Inflammatory macrophage treated with lipopolysaccharide for 1 hour (primary cell): ENCODE measurements at places on chromosomes 6 and 20.

DNA sequence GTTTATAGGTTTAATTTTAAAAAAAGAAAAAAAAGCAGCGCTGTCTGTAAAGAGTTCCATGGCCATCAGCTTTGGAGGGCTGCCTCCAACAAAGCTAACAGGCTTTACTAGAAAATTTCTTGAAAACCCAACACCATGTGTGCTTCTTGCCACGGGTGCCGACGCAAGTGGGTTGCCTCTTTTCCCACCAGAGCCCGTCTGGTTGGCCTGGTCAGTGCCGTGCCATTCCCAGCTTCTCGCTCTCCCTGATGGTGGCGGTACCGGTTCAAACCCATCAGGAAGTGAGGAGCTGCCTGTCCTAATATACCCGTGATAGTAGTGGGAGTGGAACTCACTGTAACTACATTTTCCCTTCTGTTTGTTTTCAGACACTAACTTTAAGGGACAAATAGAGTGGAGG, 73.7 kb downstream of the CDH4 start:
- no peak for DNase-seq

DNA sequence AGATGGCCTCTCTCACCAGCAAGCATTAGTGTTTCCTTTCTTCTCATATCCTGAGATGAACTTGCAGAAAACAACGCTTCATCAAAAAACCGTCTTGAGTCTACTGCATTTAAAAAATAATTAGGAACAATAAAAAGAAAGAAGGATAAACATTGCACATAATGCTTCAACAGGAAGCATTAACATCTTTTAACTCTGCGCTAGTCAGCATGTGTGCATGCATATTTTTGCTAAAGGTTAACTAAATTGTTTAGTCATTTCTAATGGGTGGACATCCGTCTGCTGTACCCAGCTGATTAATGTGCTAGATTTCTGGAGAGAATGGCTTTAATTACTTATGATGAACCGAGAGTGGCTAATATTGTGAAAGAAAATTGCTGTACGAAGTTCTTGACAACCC, 349.3 kb downstream of the SOX4 start:
- DNase-seq, result no peak

DNA sequence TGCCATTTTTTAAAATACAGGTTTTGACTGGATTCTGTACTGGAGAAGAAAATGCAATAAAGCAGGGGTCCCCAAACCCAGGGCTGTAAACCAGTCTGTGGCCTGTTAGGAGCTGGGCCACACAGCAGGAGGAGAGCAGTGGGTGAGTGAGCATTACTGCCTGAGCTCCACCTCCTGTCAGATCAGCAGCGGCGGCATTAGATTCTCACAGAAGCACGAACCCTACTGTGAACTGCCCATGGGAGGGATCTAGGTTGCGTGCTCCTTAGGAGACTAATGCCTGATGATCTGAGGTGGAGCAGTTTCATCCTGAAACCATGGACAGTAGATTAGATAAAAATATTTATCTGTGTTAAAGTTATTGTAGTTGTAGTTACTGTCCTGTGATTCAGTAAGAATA, 21.1 kb upstream of the FBXO9 start:
- no peak for DNase-seq

- no peak for DNase-seq
Measured at GRCh38 chr6:168574699-168575195, 133.8 kb downstream of the SMOC2 start.

GRCh38 chr6:99080191-99080590, 132.4 kb upstream of the FBXL4 start:
- no peak for DNase-seq

- DNase-seq, result peak; percentile 97
Measured at GRCh38 chr6:161117308-161117707, 125.7 kb downstream of the MAP3K4 start.

GRCh38 chr20:10635476-10636208, 38.2 kb downstream of the JAG1 start:
- DNase-seq, result no peak

DNA sequence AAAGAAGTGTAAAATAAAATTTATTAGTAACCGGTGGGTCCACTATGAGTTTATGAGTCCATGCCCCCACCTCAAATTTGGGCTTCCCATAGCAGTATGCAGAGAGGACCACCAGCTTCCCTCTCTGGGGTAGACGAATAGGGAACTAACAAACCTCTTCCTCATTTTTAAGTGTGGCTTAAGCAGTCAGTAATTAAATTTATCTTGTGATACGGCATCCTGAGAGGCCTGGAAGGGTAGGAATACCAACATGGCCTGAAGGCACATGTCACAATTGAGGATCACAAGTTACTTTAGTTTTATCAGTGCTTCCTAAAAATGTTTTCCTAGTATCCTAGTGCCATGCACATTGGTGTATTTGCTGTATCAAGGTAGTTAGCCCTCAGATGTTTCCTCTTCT, 239.9 kb downstream of the HIVEP2 start:
- peak; percentile 23 for DNase-seq

- peak; percentile 65 for DNase-seq
Measured at GRCh38 chr20:43752561-43753301, 25.9 kb upstream of the GTSF1L start.

DNA sequence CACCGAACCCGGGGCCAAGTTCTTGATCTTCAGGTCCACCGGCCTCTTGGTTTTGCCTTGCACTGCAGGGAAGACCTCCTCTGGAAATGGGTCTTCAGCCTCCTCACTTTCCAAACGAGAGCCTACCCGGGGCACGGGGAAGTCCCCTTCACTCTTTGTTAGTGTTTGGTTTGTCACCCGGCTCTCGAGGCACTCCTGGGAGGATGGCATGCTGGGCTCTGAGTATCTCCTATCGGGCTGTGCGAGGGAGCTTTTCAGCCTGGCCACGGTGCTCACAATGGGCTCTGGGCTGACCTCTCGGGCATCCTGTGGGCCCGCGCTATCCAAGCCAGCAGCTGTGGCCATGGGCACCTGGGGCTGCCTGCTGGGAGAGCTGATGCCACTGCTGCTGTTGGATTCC, 8.1 kb downstream of the TAGAP start:
- no peak for DNase-seq

DNA sequence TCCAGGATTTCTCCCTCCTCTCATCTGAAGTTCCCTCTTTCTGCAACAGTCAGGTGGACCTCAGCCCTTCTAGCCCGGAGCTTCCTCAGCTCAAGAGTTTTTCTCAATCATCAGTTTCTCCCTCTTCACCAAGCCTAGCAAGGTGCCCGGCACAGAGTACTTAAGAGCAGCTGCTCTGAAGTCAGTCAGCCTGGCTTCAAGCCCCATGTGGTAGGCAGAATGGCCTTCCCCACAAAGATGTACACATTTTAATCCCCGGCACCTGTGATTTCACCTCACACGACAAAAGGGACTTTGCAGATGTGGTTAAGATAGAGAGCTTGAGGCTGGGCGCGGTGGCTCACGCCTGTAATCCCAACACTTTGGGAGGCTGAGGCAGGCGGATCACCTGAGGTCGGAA, 15.1 kb upstream of the RBPJL start:
- DNase-seq, result no peak

GRCh38 chr6:109014606-109015005, 80.0 kb downstream of the SESN1 start:
- DNase-seq, result peak; percentile 71

GRCh38 chr6:148591656-148592055, 155.2 kb upstream of the UST start:
- DNase-seq, result no peak

DNA sequence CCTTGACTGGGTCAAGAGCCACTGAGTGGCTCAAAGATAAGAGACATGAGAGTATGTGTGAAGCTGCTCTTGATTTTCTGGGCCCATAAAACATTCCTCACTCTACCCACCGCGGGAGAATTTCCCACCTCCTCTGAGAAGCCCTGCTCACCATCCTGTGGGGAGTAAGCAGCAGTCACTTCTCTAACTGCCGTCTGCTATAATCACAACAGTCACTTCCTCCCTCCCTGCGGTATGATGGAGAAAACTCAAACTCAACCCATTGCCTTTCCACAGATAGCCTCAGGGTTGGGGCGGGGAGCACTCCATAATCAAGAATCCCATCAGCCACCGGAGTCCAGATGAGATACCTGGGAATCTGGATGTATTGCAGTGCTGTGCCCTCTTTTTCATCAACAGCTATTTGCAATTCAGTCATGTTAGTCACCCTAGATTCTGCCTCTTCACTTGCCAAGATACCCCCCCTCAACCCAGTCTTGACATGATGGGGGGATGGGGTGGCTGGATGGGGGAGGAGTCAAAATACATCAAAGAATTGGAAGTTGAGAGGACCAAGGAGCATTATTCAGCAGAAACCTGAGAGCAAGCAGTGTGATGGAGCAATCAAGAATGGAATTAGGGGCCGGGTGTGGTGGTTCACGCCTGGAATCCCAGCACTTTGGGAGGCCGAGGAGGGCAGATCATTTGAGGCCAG, 5.1 kb downstream of the MOCS1 start:
- DNase-seq, result no peak

- no peak for DNase-seq
Measured at GRCh38 chr6:144349690-144350527, 64.8 kb downstream of the UTRN start.

GRCh38 chr20:52859156-52859876, 112.8 kb upstream of the TSHZ2 start:
- DNase-seq, result no peak

DNA sequence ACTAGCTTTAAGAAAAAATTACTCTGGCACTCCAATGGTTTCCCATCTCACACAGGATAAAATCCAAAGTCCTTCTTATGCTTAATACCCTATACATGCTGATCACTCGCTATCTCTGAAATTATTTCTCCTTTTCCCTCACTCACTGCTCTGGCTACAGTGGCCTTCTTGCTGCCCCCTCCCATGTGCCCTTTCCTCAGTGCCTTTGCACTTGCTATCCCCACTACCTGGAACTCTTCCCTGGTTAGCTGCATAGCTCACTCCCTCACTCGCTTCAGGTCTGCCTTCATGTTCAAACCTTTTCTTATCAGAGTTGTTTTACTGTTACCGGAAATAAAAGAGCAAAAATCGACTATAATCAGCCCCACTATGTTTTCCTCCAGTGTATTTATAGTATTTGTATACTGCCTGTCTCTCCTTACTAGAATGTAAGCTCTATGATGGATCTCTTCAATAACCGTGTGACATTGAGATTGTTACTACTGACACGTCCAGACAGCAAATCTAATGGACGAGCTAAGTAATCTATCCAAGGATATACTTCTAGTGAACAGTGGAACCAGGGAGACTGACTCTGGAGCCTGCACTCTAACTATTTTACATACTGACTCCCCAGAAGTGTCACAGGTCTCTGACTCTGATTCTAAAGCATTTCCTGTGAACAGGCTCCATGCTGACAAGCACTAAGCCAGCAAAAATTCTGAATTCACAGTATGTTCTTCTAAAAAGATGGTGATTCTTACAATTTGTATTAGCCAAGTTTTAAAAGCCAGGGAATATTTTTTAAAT, 25.1 kb downstream of the FKBP5 start:
- no peak for DNase-seq

GRCh38 chr6:15061908-15062515, 183.9 kb upstream of the JARID2 start:
- DNase-seq, result no peak

DNA sequence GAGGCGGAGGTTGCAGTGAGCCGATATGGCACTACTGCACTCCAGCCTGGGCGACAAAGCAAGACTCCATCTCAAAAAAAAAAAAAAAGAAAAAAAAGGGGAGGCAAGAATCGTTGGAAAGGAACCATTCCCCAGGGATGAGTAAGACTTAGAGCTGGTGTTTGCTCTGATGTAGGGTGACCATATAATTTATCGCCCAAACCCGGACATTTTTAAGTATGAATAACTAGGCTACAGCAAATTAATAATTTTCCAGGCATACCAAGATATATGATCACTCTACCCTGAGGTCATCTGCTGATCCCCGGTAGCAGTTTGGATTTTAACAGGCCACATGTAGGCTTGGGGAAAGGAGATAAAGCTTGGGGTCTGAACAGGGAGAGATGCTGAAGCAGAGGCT, 260.9 kb downstream of the BTBD9 start:
- no peak for DNase-seq

DNA sequence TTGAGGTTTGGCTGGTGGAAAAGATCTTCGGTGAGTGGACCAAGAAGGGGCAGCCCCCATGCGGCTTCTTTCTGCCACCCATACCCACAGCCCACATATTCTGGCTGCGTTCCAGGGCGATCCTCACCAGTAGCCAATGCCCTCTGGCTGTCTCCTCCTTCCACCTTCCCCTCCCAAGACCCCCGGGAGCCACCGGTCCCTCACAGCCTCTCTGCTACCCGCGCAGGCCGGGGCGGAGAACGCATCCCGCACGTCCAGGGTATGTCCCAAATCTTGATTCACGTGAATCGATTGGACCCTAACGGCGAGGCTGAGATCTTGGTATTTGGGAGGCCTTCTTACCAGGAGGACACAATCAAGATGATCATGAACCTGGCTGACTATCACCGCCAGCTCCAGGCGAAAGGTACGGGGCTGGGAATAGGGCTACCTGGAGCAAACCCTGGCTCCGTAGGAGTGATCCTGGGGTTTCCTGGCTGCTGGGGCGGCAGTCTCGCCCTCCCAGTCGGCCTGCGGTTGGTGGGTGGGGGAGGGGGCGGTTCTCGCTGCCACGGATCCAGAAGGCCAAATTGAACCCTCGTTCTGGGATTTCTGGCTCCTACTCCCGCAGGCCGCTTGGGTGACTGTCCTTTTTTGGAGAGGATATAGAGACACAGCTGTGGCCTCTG, 545 bp downstream of the KHDC3L start:
- DNase-seq, result no peak

DNA sequence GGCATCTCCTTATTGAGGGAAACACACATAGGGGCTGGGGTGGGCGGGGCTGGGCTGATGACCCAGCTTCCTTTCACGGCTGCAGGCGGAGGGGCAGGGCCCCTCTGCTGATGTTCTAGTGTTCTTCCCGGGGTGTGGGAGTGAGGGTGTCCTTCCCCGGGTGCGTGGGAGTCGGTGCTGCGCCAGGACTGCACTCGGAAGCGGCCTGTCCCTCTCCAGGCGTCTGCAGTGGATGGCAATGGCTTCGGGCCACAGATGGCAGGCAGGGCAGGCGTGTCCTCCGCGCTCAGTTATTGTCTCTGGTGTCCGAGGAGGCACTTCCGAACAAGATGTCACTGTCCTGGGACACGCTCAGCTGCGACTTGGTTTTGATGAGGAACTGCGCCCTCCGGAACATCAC, 19.2 kb downstream of the KCNG1 start:
- DNase-seq, result no peak

DNA sequence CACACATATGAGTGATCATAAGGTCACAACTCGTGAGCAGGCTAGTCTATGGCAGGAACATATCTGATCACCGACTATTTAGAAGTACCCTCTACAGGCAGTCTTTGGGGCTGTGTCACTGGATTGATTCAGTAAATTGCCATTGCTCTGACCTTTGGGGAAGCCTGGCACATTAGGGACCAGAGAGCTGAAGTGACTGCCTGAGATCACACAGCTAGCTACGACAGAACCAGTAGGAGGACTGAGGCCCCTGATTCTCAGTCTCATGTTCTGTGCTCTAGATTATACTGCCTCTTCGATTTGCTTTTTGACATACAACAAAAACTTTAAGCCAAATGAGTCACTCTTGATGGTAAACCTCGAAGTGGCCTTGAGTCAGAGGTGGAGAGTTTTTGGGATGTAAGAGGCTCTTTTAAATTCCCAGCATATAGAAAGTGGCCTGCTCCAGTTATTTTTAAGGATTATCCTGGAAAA, 247.5 kb upstream of the SUPT3H start:
- DNase-seq, result no peak
